ENCODE measurements at places on chromosomes 11 and 22. TPM values are rescaled to one million over a fixed set of nuclear protein-coding genes. Genes with fewer than 3 reads are reported as not detected.

Gene ASCC2
- total RNA-seq, result 129 TPM

Gene DCDC1
- 0.45 TPM for total RNA-seq

Gene OR51B4
- not detected for total RNA-seq

Gene SLC22A24
- not detected for total RNA-seq

Gene TMPRSS13
- total RNA-seq, result 0.37 TPM

DNA sequence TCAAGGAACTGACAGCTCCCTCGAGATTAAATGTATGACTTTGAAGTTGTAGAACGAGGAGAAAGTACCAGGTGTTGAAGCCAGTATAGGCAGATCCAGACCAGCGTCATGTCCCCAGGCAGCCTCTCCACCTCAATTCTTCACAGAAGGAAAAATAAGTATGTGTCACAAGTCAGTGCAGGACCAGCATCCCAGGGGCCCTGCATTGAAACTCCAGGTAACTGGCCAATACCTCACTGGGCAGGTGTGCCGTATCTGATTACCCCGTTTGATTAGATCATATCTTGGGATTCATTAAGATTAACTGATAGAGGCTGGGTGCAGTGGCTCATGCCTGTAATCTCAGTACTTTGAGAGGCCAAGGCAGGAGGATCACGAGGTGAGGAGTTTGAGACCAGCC, 466.7 kb upstream of the B3GAT1 start:
- DNase-seq, result no peak

- peak; percentile 57 for DNase-seq
These were observed 253.7 kb upstream of the POU2AF2 start for GRCh38 chr11:110991661-110992355.

DNA sequence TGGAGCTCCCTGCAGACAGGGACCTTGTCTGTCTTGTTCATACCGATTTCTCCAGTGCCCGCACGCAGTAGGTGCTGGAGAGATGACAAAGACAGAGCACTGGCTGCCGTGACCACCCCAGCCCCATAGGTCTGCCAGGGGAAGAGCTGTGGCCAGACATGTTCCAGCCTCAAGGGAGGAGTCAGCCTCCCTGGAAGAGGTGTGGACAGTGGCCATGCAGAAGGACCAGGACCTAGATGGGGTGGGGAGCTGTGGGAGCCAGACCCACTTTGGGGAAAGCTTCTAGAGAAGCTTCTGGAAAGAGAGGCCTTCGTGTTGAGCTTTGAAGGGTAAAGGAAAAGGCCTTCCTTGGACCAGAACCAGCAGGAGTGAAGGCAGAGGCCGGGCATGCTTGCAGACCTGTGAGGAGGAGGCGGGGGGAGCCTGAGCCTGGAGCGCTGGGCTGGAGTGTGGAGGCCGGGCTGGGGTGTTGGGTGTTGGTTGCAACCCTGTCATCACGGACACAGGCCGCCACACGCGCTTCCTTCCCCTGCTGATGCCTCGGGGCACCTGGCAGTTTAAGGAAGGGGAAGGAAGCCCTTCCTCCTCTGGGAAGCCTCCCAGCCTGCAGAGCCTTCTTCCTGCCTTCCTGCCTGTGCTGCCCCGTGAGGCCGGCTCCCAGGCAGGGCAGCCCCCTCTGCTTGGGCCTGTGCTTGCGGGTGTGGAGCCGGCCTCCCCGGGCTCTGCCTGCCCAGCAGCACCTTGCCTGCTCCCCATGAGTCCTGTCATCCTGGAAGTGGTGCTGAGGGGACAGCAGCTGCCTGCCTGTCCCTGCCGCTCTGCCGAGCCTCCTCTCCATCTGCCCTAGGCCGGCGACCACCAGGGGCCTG, 12.3 kb downstream of the RELT start:
- DNase-seq, result peak; percentile 34

- DNase-seq, result no peak
These were observed 14.2 kb upstream of the TALDO1 start for GRCh38 chr11:733072-733471.

DNA sequence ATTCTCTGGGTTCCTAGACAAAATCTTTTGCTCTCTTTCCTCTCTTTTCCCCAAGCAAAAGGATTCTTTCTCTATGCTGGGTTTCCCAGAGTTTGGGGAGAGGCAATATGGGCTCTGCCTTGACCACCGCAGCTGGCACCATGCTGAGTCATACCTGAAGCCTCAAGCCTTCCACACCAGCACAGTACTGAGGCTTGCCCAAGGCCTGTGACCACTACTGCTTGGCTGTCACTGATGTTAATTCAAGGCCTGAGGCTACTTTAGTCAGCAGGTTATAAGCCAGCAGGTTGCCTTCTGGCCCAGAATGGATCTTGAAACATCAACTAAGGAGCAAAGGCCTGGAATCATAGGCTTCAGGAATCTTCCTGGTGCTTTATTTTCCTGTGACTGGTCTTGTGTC, 185.3 kb downstream of the DYNC2H1 start:
- DNase-seq, result no peak

- DNase-seq, result no peak
These were observed 22.0 kb downstream of the ZNRF3 start for GRCh38 chr22:28905256-28905832.

DNA sequence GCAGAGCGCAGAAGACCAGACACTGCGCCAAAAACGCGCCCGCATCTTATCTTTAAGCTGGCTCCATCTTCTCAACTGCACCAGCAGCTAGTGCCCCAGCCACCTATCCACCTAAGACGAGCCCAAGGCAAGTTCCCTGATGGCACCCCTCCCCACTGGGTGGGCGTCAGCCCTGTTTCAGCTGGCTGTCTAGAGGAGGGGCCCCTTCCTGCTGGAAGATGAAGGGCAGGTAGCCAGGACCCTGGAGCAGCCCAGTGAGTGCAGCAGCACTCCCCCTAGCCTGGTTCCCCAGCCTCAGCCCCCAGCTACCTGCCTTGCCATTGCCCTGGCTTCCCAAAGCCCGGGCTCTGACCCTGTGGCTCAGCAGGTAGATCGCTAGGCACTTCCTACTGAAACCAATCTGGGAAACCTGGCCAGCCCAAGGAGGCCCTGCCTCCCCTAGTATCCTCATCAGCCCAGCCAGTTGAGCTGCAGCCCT, 28.3 kb downstream of the ARVCF start:
- no peak for DNase-seq

GRCh38 chr11:130449310-130449990, 1.0 kb downstream of the ADAMTS15 start:
- peak; percentile 55 for DNase-seq

DNA sequence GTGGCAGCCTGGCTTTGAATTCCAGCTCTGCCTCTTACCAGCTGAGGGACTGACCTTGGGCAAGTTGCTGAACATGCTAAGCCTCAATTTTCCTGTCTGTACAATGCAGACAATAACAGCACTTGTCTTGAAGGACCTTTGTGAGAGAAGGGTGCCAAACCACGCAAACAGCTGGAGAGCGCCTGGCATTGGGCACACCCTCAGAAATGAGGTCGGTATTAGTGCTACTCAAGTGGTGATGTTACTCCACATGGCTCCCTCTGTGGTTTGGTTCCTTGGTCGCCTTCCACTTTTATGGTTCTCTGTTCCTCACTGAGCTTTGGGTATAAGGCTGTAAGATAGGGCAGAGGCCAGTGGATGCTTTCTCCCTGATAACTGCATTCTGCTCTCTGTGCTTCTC, 8.2 kb downstream of the UBASH3B start:
- no peak for DNase-seq

- DNase-seq, result no peak
These were observed 412.3 kb upstream of the KIRREL3 start for GRCh38 chr11:127412722-127413380.

DNA sequence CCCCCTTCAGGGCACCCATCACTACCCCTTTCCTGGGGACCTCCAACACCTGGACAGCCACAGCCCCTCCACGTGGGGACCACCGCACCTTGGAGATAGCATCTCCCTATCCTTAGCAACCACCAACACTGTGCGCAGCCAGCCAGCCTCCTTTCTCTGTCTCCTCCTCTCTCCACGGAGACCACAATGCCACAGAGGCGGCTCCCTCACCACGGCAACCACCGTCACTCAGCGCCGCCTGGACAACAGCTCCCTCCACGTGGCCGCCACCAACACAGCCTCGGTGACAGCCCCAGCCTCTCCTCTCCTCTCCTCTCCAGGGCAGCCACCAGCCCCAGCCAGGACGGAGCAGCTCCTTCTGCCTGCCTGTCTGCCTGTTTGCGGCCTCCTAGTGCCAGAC, 10.5 kb downstream of the ELFN2 start:
- peak; percentile 74 for DNase-seq

DNA sequence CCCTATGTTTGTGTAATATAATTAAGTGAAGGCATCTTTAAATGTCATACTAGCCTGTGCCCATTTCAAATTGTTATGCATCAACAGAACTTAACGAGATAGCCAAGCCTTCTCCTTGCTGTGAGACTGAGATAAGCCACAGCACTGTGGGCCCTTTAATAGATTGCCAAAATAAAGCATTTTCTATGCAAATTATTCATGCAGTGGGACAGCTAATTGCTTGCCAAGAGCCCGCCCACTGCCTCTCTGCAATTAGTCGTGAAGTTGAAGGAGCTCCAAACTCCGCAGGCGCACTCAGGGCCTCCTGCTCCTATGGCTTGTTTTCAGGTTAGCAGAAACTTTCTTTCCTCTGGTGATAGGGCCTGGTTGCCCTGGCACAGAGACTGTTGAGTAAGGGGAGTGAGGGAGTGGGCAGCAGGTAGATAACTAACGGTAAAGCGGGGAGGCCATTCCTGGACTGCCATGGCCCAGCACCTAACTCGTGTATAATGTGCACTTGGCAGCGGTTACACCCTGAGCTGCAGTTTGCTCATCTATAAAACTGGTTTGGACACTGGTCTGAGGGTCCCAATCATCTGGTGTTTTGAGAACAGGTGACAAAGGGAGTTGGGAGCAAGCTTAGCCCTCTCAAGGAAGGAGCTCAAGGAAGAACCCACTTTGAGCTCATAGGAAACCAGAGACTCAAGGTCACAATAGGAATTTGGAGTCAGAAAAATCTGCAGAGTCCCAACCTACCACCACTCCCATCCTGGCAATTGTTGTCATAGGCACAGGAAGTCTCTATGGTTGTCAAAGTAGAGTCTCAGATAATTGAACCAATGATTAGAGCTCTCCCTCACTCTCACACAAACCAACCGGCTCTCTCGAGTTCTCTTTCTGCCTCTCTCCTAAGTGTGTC, 33.9 kb upstream of the RIC3 start:
- DNase-seq, result no peak

- DNase-seq, result no peak
These were observed 119.5 kb downstream of the APOL5 start for GRCh38 chr22:35837101-35837727.

DNA sequence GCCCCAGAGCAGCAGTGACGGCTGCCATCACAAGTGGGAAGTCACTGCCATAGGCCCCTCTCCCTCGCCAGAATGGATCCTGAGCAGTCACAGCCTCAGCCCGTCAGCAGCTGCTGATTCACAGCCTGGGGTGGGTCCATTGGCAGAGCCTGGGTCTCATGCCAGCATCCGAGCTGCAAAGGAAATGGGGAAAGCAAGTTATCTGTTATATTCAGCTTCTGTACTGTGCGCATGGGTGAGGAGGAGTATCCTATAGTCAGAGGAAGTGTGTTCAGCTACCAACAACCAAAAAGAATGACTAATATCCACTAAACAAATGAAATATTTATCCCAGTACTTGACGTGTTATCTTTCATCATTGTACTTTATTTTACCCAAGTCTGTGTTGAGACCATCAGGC, 119.7 kb downstream of the RCN1 start:
- no peak for DNase-seq
